ENCODE measurements at places on chromosomes 5 and 9.

DNA sequence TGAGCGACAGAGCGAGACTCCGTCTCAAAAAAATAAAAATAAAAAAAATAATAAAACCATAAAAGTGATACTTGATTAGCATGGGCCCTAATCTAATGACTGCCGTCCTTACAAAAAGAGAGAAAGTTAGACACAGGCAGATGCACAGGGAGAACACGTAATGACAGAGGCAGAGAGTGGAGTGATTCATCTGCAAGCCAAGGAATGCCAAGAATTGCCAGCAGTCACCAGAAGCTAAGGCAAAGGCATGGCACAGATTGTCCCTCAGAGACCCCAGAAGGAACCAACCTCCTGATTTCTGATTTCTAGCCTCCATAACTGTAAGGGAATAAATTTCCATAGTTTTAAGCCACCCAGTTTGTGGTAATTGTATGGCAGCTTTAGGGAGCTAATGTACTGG, 79.6 kb upstream of the FREM1 start:
- no peak for DNase-seq

- DNase-seq, result peak; percentile 85
Observed at GRCh38 chr5:110738812-110739651, at the start of gene SLC25A46. SLC25A46 (plus strand) TSS chr5:110739007; CDS start chr5:110739120, 113 bp downstream.

DNA sequence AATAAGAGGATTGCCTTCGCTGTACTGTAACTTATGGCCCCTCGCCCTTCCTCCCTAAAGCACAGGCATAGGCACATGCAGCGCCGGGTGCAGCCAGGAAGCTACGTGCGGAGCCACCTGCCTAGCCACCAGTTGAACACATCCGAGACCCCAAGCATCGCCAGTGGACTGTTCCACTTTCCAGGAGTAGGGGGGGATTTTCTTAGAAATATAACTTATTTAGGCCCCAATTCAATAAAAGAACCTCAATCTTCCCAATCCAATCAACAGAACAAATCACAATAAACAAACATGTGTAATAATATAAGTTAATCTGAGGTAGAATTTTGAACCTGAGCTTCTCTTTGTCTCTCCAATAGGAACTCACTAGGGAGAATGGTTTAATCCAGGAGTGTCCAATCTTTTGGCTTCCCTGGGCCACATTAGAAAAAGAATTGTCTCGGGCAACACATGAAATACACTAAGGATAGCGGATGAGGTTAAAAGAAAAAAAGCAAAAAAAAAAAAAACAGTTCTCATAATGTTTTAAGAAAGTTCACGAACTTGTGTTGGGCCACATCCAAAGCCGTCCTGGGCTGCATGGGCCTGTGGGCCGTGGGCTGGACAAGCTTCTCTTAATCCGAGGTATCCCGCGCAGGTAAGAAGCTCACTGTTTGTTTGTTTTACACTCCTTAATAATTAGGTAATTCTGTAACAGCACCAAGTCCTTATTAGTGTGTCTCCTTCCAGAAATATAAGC, 22.0 kb upstream of the NIPBL start:
- DNase-seq, result no peak

DNA sequence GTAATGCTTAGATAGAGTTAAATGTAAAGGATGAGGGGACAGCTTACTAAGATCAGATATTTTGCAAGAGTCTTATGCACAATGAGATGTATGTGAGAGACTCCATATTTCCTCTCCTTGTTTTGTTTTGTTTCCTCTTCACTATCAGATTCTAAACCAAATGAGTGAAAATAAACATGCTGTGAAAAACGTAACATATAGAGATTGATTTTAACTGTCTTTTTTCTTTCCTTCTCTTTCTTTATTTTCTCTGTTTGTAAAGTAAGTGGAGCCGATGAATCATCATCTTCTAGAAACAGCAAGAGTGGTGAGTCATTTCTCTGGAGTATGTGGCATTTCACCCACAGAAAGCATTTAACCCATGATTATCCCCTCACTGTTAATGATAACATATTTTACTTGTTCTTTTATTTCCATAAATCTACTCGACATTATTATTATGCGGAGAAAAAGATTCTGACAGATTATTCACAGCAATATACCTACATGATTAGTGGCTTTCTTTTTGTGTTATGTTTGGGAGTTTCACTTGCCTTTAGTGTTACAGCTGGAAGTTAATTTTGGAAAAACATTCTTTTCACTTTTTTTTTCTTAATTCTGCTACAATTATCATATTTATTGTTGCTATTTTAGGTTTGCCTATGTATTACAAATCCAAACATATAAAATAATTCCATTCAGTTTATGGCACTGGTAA, 2.1 kb upstream of the ANXA1 start:
- DNase-seq, result no peak

GRCh38 chr9:78393932-78394331, 97.0 kb downstream of the PSAT1 start:
- no peak for DNase-seq

DNA sequence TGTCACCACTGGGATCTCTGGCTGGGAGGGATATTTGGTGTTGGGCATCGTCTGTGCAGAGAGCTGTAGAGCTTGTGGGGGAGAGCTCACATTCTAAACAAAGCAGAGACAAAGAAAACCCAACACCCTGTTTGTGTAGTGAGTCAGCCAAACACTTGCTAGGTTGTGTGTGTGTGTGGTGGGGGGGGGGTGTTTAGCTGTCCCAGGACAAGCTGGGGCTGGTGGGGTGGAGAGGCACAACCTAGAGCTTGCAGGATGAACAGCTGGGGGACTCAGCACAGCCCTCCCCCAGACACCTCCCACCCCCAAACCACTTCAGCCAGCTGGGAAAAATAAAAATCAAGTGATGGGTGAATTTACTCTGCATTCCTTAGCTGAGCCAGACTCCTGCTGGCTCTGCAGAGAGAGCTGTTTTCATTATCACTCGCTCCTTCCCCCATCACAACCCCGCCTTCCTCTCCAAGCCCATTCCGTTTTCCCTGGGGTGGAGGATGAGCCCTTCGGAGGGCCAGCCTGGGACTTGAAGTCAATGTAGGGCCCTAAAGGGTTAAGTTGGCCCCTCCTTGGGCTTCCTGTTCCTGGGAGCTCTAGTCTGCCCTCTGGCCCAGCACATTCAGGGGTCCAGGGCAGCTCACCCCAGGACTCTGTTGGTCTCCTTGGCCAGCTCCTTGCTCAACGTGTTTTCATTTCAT, 2.6 kb downstream of the OLFML2A start:
- DNase-seq, result no peak

- DNase-seq, result no peak
Observed at GRCh38 chr9:134886413-134886913, 5.9 kb downstream of the FCN2 start.

- no peak for DNase-seq
Observed at GRCh38 chr9:124448019-124448418, 2.2 kb upstream of the ADGRD2 start.

DNA sequence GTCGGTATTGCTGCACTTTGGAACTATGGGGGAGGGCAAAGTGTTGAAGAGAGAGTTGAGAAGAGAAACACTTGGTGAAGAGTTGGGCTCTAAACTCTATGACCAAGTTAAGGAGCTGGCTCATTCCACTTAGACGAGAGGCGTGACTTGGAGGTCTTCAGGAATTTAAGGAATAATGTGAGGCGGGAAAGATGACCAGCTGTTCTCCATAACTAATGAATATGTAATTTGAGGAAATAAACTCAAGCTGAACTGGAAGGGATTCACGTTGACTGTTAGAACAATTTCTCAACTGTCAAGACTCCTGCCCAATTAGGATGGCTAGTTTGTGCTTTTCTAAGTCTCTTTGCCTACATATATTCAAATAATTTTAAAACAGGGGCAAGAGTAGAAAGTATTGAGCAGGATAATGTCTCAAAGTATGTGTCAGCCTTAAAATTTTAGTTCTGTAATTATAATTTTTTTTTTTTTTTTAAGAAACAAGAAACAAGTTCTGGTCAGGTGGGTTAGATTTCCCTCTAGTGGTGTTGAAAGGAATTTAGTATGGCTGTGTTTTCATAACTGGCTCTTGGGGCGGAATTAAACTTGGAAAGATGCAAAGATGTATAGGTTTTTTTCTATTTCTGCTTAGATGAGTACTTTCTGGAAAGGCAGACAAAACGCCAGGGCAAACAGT, 33.4 kb downstream of the TMEM252 start:
- no peak for DNase-seq

DNA sequence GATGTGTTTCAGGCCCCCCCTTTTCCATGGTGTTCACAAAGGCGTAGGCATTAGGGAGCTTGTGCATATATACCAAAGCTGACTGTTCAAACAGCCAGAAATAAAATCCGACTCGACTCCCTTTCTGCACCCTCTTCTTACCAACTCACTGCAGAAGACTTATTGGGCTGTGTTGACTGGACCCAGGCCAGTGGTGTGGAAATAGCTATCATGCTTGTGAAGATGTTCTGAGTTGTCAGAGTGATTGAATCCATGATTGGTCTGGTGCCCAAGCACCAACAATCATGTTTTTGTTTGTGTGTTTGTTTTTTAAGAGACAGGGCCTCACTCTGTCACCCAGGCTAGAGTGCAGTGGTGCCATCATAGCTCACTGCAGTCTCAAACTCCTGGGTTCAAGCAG, 21.6 kb downstream of the TJP2 start:
- DNase-seq, result no peak

DNA sequence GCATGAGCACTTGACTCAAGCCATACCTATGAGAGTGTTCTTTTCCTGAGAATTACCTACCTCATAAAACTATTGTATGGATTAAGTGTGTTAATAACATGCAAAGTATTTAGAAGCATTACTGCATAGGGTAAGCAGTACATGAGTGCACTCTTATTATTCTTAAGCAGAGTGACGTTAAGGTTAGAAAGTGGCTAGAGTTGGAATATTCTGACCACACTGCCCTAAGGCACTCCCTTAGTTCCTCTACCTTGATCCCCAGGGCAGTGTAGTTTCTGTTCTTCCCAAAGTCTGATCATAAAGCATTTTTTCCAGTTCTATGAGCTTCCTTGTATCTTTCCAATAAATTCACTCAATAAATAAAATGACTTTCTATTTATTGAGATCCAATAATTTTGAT, 189.2 kb downstream of the PCSK1 start:
- DNase-seq, result no peak

GRCh38 chr5:78447775-78448424, 87.5 kb downstream of the SCAMP1 start:
- DNase-seq, result no peak

GRCh38 chr5:50302815-50303490, 138.1 kb downstream of the EMB start:
- no peak for DNase-seq

GRCh38 chr5:142957528-142957927, 187.4 kb downstream of the ARHGAP26 start:
- DNase-seq, result no peak

DNA sequence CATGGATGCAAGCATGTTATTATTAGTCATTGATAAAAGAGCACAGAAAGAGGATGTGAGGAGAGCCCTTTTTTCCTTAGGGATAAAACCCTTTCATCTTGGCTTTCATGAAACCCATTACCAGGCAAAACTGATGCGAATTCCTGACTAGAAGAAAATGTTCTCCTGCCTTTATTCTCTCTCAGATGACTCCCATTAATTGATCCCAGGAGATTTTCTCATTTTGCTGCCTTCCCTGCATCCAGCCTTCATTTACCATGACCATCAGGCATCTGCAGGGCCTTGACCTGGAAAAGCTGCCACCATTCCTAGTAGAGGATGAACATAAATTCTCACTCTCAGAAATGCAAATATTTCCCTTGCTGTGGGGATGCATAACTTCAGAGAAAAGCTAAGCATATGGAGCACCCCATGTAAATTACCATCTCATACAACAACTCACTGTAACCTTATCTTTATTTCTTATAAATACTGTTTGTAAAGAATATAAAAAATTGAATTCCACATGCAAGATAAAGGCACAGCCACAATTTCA, 176.5 kb downstream of the PDE4D start:
- no peak for DNase-seq

DNA sequence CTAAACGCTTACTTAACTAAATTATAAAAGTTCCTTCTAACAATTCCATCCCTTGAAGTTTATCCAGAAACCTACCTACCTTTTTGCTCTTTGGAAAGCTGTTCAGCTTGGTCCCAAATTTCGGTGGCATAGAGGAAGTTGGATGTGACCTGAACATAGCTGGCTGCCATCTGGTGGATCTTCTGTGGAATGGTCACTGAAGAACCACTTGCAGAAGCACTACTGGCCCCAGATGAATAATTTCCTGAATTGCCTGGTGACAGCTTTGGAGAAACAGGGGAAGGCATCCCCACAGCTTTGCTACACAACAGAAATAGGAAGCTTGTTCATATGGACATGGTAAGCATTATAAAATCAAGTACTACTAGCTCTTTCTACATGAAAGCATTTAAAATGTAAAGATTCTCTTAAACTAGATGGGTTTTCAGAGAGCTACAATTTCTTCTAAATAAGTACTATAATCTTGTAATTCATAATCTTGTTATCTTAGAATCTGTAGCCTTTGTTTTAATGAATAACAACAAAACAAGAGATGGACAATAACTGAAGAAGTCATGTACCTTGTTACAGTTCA, 9.9 kb downstream of the LEAP2 start:
- no peak for DNase-seq

DNA sequence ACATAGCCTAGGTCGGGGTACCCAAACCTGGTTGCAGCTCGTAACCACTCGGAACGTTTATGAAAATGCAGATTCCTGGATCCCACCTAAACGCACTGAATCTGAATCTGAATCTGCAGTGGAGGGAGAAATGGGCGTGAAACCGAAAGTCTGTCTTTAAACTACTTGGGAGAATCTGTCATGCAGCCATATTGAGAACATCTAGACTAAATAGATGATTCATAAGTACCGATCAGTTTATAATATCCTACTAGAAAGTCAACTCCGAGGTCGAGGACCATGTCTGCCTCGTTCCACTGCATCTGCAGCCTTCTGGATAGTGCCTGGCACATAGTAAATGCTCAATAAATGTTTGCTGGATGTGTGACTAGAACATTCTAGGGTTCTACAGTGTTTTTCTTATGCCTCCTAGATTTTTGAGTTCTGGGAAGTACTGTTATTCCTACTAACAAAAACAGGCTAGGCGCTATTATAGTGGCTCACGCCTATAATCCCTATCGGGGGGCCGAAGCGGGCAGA, 632 bp downstream of the COQ4 start:
- no peak for DNase-seq

DNA sequence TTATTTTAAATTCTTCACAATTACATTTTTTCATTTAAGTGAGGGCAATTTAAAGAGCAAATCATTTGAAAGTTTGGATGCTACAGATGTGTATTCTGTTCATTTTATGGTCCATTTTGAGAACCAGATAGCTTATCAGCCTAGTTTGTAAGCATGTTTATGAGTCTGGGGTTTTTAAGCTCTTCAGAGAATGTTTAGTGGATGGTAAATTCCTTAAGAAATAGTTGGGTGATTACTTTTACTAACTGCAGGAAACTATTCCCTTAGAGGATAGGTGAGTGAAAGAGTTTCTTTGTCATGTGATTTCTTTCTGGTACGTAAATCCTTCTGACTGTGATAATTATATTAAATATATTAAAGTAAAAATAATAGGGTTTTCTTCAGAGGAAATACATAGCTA, 17.6 kb downstream of the RASGRF2 start:
- DNase-seq, result no peak

- DNase-seq, result peak; percentile 28
Observed at GRCh38 chr9:128124873-128125579, 2.5 kb downstream of the PTGES2 start.
